ENCODE measurements at places on chromosomes 5 and 9.

DNA sequence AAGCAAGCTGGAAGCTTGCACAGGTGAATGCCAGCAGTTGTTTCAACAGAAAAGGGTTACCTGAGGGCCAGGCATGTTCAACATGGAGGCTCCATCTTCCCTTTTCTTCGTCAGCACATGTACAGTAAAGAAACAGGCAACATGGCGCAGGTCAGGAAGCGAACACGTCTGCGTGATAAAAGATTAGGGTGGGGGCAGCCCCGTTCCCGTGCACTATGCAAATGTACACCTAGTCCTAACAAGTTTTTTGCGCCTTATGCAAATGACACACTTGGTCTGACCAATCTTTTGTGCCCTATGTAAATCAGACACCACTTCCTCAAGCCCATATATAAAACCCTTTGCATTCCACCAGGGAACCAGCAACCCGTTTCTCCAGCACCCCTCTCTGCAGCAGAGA lies 452.1 kb upstream of the PTPRD start:
- DNase-seq, result no peak

DNA sequence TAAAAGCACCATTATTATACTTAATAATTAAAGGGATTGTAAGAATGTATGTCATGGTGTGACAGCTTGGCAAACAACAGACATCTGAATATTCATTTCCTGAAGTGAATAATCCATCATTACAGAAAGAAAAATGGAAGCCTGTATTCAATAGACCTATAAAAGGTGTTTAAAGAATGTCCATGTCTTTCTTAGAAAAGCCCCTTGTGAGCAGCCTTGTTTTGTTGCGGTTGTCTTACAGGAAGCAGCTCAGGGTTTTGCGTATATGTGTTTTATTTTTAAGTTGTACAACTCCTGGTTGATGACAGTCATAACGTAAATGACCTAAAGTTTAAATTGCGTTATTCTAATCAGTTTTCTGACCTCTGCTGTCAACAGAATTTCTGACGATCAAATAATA lies 53.8 kb downstream of the CAST start:
- no peak for DNase-seq

DNA sequence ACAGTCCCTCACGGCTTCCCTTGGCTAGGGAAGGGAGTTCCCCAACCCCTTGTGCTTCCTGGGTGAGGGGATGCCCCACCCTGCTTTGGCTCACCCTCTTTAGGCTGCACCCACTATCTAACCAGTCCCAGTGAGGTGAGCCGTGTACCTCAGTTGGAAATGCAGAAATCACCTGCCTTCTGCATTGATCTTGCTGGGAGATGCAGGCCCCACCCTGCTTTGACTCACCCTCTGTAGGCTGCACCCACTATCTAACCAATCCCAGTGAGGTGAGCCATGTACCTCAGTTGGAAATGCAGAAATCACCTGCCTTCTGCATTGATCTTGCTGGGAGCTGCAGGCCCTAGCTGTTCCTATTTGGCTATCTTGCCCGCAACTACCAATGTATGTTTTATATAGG lies 44.7 kb downstream of the CCL28 start:
- DNase-seq, result no peak

GRCh38 chr5:140113180-140113698 lies 670 bp upstream of the PURA start:
- DNase-seq, result no peak

DNA sequence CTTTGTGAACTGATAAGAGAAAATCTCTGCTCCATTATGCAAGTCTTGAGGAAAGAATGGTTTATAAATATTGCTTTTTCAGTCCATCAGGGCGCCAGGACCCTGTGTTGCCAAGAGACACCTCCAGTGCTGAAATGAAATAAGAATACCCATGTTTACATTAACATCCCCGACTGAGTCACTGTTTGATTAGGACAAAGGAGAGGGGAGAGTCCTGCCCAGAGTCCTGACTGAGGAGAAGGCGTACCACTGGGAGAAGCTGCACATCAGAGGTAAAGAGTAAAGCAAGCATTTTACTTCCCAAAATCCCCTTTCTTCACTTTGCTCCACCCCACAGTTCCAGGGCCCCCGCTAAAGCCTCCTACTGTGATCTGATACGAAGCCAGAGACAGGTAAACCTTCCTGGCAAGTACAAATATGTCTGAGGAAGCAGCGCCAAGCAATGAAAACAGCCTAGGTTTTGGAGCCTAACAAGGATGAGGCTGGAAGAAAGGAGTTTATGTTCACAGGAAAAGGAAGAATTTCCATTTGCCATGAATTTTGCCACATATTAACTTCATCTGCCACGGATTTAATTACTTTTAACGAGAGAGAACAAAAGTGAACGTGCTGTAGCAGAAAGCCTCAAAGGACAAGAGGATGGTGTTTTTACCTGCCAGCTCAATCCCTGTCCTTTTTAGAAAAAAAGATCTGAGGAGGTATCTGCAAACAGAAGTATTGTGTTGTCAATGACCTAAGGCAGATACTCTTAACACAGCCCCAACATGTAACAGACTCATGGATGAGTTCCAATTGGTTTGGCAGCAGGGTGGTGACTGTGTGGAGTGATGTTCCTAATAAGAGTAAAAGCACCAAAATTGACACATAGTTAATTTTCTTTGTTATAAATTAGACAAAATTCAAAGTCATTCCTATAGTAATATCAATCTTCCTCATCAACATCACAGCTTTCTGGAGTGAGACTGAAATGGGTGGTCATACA lies 209.4 kb upstream of the TLE4 start:
- DNase-seq, result no peak

Data from BJ (cell line).